ENCODE measurements at places on chromosomes 7 and 10. TPM values are rescaled to one million over a fixed set of nuclear protein-coding genes. Genes with fewer than 3 reads are reported as not detected.

ABCA13 gene
- 0.06 TPM for total RNA-seq

GSTO2 gene
- total RNA-seq, result 1.4 TPM

TCAF2 gene
- total RNA-seq, result 20.9 TPM

FAM180A gene
- not detected for total RNA-seq

SMARCD3 gene
- 12.6 TPM for total RNA-seq

JAKMIP3 gene
- total RNA-seq, result 0.17 TPM

EPO gene
- not detected for total RNA-seq

PHYH gene
- total RNA-seq, result 16.0 TPM

PVRIG gene
- total RNA-seq, result 86.1 TPM

OR13A1 gene
- total RNA-seq, result 0.23 TPM

OR2A1 gene
- total RNA-seq, result 0.06 TPM

CNTNAP2 gene
- not detected for total RNA-seq

ANKRD7 gene
- not detected for total RNA-seq

MOGAT3 gene
- not detected for total RNA-seq

GFRA1 gene
- total RNA-seq, result not detected

CPVL gene
- total RNA-seq, result 0.75 TPM

CYP3A4 gene
- total RNA-seq, result not detected

C10orf53 gene
- not detected for total RNA-seq

TMEM176A gene
- not detected for total RNA-seq

TBXAS1 gene
- 2.1 TPM for total RNA-seq

MYPN gene
- not detected for total RNA-seq

SUN3 gene
- total RNA-seq, result not detected

CALML3 gene
- not detected for total RNA-seq

PRLHR gene
- total RNA-seq, result not detected

TMEM176B gene
- 0.82 TPM for total RNA-seq

BHLHA15 gene
- not detected for total RNA-seq

BMPER gene
- not detected for total RNA-seq

SVIL gene
- 8.3 TPM for total RNA-seq

CLCN1 gene
- not detected for total RNA-seq

All from activated naive CD8-positive, alpha-beta T cell treated with anti-CD3 and anti-CD28 coated beads, Interleukin-2, amount 10 ng/mL, durations not matched to agents 7 days and 5 days (primary cell).